Stimulated activated CD4-positive, alpha-beta T cell treated with anti-CD3 and anti-CD28 coated beads, Interleukin-2, amount 100 ng/mL, for 4 hours (primary cell): ENCODE measurements at places on chromosomes 2 and 18.
A peak's percentile ranks its signal among the peaks of the same experiment; 100 is the strongest.

GRCh38 chr2:211487733-211488132 lies 931.3 kb downstream of the CPS1 start:
- no peak for DNase-seq

DNA sequence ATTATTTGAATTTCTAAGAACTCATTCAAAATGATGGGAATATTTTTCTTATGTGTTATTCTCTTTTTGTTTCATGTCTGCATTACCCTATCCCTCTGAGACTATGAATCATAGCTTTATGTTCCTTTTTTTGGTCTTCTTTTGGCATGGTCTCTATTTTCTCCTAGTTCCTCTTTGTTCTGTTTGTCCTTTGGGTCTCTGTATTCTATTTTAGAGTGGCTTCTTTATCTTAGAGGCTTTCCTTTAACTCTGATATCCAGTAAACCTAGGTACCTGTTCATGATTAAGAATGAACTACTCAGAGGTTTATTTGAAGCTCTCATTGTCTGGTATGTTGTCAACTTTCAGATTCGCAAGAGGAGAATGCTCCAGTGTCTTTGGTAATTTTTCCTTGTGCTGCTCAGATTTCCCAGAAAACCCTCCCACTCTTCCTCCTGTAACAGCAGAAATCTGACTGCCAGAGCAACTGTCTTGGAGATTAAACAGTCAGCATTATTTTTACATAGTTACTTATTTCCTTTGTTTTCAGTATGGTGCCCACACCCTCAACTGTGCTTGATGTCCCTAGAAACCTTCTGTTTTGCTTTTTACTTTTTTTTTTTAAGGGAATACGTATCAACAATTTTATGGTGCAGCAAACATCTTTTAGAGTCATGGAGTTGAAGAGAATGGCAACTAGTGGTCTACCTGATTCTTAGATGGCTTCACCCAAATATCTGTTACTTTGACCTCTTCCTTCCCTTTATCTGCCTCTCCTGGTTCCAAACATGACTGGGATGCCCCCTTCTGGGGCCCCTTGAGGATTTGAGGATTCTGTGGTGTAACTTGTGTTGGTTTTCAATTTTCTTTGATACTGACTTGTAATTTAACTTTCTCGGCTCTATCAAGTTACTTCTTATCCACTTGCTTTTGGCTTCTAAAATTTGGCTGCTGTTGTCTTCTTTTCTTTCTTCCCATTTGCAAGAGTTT lies 92.0 kb downstream of the DPP10 start:
- no peak for DNase-seq

DNA sequence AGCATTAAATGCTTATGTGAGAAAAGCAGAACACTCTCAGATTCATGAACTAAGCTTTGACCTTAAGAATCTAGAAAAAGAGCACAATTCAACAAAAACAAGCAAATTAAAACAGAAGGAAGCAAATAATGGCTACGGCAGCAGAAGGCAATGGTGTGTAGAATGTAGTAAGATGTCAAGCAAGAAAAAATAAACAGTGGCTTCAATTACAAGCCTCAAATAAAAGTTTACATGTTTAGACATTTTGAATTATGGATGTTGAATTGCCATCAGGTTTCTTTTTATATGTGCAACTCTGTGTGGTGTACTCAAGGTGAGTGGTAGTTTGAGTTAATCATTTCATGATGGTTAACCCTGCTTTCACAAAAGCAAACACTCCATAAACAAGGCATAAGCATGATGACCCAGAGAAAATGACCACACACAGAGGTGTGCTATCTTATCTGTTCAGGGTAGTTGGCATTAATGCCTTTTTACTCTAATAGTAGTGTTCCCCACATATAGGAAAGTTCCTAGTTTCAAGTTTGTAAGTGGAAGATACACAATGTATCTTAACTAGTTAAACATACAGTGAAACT lies 207.1 kb downstream of the FIGN start:
- DNase-seq = no peak

GRCh38 chr18:51833850-51834249 lies 506.1 kb upstream of the DCC start:
- DNase-seq = no peak

GRCh38 chr2:10720306-10720705 lies 1.1 kb upstream of the ATP6V1C2 start:
- DNase-seq = no peak

GRCh38 chr2:146321175-146321574 lies 1523.7 kb upstream of the ACVR2A start:
- no peak for DNase-seq

GRCh38 chr18:48926420-48926857 lies 24.3 kb downstream of the SMAD7 start:
- DNase-seq = no peak

DNA sequence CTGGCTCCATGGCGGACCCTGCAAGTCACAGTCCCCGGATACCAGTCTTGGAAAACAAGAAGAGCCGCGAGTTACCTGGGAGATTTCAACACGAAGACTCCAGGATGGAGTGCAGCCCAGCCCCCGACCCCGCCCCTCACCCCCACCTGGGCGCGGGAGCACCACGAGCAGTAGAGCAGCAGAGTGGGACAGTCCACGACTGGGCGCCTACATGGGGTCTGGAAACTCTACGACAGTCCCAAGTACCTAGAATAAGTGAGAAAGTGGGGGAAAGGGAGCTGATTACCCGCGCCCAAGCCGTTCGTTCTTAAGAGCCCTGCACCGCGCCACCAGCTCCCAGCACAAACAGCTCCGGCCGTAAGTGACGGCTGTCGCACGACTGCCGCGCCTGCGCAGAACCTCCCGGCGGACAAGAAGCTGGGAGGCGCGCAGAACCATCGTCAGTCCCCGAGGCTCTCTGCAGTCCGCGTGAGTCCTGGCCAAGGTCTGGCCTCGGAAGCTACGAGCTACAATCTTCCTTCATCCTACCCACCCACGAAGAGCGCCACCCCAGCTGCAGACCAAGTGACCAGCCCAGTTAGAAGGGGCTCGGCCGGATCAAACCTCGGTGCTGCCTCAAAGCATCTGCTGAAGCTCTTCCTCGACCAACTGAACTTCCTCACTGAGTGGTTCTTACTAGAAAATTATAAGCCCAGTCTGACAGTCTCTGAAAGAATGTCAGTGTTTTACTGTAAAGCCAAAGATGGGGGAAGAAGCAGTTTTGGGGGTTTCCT lies at the start of gene DPY30:
DPY30 (minus strand) TSS at position 359 of the 773 bp plus-strand sequence; CDS start at position 10, 349 bp downstream.
- peak; percentile 82 for DNase-seq

DNA sequence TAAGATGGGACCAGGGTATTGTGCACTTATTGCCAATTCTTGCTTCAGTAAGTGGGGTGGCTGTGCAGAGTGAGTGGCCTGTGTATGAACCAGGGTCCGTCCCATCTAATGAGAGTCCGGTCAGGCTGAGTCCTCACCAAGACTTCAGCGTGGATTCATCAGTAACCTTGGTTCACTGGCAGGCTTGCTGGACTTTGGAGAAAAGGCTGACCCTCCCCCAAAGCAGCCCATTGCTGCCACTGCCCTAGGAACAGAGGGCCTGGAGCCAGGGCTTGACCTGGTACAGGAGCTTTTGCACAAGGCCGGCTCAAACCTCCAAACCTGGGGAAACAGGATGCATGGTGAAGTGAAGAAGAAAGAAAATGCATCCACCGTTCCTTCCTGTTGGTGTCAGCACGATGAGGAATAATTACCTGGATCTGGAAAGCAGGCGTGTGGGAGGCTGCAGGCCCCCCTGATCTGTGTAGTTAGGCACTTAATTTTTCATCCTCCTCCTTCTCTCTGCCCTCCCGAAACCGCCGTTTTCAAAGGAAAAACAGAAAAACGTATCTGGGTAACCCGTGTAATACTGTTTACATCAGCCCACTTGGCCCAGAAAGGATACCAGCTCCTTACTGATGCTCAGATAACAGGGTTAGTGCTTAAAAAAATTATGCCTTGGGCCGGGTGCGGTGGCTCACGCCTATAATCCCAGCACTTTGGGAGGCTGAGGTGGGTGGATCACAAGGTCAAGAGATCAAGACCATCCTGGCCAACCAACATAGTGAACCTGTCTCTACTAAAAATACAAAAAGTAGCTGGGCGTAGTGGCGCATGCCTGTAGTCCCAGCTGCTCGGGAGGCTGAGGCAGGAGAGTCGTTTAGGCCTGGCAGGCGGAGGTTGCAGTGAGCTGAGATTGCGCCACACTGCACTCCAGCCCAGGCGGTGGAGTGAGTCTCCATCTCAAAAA lies 147.7 kb downstream of the TGIF1 start:
- no peak for DNase-seq

DNA sequence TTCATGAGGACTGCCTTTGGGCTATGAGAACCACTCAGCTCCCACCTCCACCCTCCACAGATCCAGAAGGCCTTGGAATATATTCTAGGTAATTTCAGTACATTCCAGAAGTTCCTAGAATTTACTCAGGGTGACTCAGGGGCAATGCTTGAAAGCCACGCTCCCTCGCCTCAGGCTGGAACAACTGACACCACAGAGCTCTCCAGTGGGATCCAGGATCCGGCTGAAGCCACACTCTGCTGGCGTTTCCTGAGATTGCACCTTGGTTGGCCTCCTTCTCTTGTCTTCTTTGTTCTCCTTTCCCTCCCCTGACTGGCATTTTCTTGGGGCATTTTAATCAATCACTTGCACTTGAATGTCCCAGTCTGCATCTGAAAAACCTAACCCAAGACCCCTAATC lies 92.6 kb upstream of the KCNE4 start:
- no peak for DNase-seq

GRCh38 chr2:26144031-26144430 lies 28.9 kb upstream of the GAREM2 start:
- DNase-seq = no peak

DNA sequence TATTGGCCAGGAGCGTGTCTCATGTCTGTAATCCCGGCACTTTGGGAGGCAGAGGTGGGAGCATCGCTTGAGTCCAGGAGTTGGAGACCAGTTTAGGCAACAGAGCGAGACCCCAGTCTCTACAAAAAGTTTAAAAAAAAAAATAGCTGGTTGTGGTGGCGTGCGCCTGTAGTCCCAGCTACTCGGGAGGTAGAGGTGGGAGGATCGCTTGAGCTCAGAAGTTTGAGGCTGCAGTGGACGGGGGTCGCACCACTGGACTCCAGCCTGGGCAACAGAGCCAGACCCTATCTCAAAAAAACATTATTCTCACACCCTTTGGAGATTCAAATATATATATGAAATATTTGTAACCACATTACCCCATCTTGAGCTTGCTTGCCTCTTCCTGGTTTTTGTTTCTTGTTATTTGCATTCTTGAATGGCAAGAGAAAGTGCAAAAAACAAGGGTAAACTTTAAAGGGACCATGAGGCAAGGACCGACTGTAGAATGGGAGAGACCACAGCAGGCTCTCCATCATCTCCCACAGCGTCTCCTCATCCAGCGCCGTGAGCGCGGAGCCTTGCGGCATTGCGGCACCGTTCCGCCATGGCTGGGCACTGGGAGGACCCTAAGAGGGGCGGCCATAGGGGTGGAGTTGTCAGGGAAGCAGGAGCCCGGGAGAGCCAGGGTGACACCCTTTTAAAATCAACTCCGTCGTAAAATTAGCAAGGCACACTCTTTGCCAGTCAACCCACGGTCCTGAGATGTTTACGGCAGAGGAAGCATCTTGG lies 1.4 kb downstream of the ELP2 start:
- DNase-seq = no peak

GRCh38 chr2:160652236-160652635 lies 158.6 kb upstream of the RBMS1 start:
- peak; percentile 48 for DNase-seq

- no peak for DNase-seq
Observed at GRCh38 chr2:98559581-98559980, 48.7 kb downstream of the COA5 start.

GRCh38 chr2:215579809-215580208 lies 143.9 kb upstream of the FN1 start:
- DNase-seq = no peak

DNA sequence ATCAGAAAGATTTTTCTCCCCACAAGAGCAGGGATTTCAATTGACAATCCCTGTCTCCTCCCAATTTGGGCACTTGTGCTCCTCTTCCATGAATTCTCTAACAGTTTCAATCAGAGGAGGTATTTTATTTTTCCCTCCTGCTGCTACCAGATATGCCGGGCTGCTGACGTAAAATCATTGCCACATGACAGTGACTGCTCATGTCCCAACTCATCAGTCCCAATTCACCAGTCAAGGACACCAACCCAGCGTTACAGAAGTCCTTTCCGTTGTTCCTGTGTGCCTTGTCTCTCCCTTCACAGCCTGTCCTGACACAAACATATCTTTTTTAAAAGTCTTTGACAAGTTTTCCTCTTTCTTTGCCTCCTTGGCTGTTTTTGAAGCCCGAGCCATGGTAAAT lies 540.2 kb downstream of the LRP1B start:
- no peak for DNase-seq

GRCh38 chr2:8841932-8842331 lies 4.5 kb upstream of the KIDINS220 start:
- DNase-seq = no peak
